ENCODE measurements at places on chromosomes 5 and 9.

DNA sequence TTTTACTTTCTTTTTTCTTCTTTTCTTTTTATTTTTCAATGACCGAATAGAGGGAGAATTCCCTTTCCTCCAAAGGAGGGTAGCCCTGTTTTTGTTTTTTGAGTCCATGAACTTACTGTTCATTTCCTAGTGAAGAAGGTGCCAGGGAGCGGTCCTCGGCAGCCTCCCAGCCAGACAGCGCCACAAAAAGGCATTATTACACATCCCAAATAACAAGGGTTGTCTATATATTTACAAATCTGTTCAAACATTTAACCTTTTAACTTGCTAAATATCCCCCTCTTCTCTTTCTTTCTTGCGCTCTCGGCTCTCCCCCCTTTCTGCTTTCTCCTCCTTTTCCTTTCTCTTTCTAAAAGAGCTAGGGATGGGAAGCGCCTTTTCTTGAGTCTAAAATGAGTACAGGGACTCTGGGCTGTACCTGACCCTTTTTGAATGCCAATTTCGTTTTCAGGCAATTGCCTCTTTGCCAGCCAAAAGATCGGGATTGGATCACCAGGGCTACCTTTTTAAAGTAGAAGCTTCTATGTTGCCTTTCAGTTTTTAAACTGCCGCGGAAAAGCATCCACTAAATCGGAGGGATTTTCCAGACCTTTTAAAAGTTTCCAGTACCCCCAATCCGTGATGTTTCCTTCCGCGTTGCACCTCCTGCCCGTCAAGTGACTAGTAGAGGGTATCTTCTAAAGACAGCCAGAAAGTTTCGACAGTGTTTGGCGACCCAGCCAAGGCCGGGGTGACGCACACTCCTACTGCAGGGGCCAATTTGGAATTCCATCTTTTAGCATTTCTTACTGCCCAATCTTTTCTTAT, 125.6 kb downstream of the TMEM161B start:
- peak; percentile 84 for DNase-seq

- DNase-seq, result no peak
Measured at GRCh38 chr9:79362100-79363081, 209.4 kb upstream of the TLE4 start.

DNA sequence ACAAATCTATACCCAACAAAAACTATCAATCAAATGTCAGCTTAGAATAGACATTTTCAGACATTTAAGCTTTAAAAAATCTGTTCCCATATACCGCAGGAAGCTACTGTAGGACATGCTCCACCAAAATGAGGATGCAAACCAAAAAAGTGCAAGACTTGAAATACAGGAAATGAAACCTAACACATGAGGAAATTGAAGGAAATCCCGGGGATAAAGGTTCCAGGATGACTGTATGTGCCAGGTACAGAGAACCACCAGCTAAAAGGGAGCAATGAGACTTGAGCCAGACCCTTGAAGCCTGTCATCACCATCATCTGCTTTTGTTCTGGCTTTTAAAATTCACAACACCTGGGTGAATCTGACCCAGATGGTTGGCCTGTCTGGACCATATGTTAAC, 21.4 kb downstream of the DIAPH1 start:
- DNase-seq, result no peak

GRCh38 chr9:99166149-99166548, 55.6 kb downstream of the ALG2 start:
- no peak for DNase-seq

- no peak for DNase-seq
Measured at GRCh38 chr5:72290356-72291133, 29.5 kb downstream of the MRPS27 start.

DNA sequence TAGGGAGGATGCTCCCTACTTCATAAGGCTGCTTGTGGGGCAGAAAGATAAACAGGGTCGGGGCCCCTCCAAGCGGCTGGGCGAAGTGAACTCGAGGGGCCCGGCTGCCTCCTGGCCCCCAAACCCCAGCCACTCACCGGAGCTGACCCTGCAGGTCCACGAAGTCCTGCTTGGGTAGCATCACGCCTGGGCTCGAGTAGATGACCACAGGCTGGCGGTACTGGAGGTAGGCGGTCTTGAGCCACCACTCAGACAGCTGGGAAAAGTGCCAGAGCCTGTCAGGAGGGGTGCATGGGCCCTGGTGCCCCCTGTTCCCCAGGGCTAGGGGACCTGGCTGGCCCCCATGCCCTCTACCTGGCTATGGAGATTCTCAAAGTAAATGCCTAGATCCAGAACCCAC, 6.5 kb downstream of the CRAT start:
- DNase-seq, result no peak

DNA sequence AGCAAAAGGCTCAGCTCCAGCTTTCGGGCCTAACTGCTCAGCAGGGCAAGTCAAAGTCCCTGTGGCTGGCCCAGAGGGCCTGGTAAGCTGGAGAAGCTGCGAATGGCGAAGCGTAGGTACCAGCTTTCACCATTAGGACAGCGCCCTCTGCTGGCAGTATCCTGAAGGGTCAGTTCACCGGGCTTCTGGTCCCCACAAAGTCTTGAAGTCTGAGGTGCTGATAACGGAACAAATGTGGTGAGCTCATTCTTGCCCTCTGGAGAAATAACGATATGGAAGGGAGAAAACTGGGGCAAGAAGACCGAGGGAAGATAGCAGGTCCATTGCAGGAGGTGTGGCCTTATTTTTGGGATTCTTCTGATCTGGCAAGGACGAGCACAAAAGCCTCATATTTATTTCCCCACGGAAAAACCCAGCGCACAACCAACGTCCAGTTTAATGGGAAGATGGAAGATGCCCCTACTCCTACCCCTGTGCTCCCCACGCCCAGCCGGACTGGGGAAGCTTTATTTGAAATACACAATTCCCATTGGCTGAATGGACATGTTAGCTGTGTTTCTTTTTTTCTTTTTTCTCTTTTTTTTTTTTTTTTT, 7.2 kb downstream of the SOWAHA start:
- peak; percentile 97 for DNase-seq

GRCh38 chr5:154217462-154217861, 26.9 kb downstream of the GALNT10 start:
- DNase-seq, result no peak

GRCh38 chr5:11072568-11072967, 311.5 kb upstream of the DAP start:
- DNase-seq, result no peak

- no peak for DNase-seq
Measured at GRCh38 chr9:115715666-115716065, 437.9 kb upstream of the PAPPA start.

DNA sequence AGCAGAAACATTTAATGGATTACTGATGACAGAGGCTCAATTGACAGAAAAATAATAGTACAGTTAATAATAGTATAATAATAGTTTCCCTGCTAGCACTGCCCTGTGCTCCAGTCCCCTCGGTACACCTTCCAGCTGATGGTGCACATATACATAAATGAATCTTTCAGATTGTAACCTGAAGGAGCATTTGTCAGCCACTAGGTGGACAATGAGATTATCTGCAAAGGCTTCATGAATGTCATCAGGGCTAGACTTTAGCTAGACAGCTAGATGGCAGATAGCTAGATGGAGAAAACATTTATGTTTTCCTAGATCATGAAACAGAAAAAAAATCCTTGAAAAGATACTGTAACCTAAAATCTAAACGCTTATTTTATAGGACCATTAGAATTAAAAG, 304.4 kb upstream of the SMC2 start:
- DNase-seq, result no peak

DNA sequence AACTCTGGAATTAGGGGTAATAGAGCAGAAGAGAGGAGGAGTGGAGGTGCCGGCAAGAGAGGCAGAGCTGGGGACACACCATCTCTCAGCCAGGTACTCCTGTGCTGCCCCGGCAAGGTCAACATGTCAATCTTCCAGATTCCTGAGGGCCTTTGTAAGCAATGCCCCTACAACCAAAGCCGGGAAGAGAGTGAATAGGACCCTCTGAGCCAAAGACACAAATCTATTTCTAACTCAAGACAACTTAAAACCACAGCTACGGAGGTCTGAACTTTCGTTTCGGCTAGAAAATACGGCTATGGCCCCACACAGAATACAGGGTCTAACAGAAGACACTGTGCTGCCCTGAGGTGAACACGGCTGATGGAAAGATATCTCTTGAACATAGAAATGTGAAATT, 66.6 kb downstream of the SERINC5 start:
- DNase-seq, result no peak

- no peak for DNase-seq
Measured at GRCh38 chr9:113960768-113961167, 84.7 kb downstream of the ZNF618 start.

GRCh38 chr5:67063055-67063454, 133.5 kb downstream of the CD180 start:
- no peak for DNase-seq

GRCh38 chr5:28808967-28809810, 1770.8 kb upstream of the CDH9 start:
- DNase-seq, result no peak
